Glomerular endothelial cell (primary cell): ENCODE measurements at places on chromosomes 1 and 21.

GRCh38 chr1:205677167-205677566 lies 3.1 kb downstream of the SLC45A3 start:
- DNase-seq = no peak

- no peak for DNase-seq
Measured at GRCh38 chr1:163684785-163685184, 363.0 kb downstream of the NUF2 start.

GRCh38 chr1:36085686-36086526 lies 2.0 kb downstream of the TEKT2 start:
- no peak for DNase-seq

DNA sequence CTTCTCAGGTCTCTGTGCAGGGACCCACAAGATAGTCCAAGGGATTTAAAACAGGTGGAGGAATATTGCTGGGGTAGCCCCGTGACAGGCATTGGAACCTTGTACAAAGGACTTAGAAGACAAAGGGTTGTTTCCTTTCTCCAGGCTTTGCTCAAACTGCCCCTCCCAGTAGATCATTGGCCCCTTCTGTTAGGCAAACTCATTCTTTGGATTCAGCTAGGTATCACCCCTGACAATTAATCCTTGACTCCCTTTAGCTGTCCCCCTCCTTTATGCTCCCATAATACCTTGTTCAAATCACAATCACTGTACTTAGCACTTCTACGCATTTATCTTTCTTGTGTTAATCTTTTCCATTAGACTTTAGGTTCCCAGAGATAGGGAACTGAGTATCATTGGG lies 360.5 kb downstream of the KCNH1 start:
- no peak for DNase-seq

DNA sequence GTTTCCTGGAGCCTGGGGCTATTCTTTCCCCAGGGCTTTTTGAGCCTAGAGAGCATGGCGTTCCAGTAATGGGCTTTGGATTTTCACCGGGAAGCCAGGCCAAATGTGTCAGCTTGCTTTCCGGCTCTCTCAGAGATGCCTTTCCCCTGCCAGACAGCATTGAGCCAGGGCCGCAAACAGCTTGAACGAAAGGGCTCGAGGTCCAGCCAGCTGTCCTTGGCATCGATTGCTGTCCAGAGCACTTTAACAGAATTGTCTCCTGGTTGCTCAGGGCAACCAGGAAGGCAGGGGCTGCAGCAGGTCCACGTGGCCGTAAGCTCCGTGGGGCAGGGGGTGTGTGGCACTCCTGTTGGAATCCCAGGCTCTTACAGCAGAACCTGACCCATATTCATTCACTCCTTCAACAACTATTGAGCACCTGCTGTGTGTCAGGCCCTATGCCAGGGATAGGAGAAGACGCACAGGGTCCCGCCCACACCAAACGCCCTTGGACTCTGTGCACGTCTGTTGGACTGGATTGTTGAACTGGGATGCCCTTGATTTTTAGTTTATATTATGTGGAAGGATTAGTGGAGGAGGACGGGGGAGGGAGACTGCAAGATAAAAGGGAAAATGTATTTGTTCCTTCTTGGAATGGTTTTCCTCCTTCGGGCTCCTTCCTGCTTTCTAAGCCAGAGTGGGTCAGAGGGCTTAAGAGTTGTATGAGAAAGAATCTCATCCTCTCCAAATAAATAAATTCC lies 38.7 kb upstream of the EFHD2 start:
- no peak for DNase-seq

DNA sequence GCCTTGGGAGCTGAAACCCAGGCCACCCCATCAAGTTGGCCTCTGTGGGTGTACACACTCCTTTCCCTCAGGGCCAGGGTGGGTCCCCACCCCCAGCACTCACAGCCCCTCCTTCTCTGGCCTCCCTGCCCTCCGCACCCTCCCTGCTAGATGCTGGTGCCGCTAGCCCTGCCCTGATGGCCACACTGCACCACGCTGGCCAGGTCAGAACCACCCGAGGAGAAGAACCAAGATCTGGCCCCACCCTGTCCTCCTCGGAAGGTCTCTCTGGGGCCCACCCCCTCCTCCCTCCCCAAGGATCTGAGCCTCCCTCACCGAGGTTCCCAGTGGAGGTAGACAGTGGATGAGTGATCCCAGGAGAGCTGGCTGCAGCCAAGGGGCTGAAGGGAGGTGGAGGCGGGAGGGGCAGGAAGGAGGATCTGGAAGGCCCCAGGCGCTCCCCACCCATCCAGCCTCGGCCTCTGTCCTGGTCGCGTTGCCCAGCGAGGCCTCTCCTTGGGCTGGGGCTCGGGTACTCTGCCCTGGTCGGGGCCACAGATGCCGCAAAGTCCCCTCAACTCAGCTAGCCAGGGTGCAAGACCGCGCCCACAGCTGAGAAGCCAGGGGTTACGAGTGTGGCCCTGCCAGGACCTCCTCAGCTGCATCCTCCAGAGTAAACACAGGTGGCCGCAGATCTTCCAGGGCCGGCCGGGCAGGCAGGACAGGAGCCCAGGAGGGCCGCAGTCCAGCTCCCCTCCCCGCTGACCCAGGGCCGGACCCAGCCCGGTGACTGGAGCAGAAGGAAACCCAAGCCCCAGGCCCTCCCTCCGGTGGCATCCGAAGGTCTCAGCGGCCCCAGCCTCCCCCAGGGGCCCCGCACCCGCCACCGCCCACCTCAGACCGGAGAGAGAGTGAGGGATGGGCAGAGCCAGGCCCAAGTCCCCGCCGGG lies 5.2 kb downstream of the B3GALT6 start:
- no peak for DNase-seq

DNA sequence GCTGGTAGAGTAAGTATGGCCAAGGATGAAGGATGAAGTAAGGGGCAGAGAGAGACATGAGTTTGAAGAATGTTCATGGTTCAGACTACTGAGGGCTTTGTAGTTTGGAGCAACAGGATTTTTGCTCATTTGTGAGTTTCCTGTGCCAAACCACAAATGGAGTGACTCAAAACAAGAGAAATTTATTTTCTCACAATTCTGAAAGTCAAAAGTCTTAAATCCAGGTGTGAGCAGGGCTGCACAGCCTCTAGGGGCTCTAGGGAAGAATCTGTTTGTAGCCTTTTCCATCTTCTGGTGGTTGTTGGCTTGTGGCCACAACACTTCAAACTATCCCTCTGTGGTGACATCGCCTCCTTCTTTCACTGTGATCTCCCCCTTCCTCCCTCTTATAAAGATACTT lies 58.9 kb downstream of the RHOU start:
- DNase-seq = no peak

DNA sequence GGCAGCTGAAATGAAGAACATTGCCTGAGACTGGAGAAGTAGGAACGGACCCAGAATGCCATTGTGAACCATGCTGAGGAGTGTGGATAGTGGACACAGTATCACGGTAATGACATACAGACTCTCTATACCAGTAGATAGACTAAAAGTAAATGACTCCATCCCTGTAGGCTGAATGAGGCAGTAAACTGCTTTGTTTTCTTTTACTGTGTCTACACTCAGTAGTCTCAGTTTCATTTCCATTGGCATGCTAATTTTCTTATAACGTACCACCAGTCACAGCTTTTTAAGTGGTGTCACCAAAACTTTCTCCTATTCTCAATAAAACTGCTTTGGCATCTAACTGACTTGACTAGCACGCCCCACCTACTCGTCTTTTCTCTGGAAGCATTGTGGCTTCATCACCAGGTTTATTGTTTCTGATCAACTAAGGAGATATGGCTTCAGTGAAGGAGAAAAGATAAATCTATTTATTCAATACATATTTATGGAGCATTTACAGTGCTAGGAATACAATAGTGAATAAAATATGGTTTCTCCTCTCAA lies 8.4 kb upstream of the ZNF697 start:
- DNase-seq = no peak

- no peak for DNase-seq
Measured at GRCh38 chr1:186864296-186864695, 35.5 kb downstream of the PLA2G4A start.

GRCh38 chr1:222711319-222712252 lies 705 bp downstream of the AIDA start:
- no peak for DNase-seq

- DNase-seq = peak; percentile 69
Measured at GRCh38 chr1:94863919-94864318, 43.8 kb downstream of the SLC44A3 start.
